Fibroblast of gingiva (primary cell): ENCODE measurements at places on chromosomes 1 and 21.

- no peak for DNase-seq
These were observed 324.0 kb downstream of the NTNG1 start for GRCh38 chr1:107464827-107465226.

GRCh38 chr1:232462213-232462612 lies 167.7 kb downstream of the SIPA1L2 start:
- DNase-seq: peak; percentile 28

GRCh38 chr1:111769517-111770146 lies 13.9 kb downstream of the DDX20 start:
- DNase-seq: peak; percentile 76

GRCh38 chr1:78607334-78607927 lies 12.8 kb upstream of the IFI44L start:
- DNase-seq: peak; percentile 20

DNA sequence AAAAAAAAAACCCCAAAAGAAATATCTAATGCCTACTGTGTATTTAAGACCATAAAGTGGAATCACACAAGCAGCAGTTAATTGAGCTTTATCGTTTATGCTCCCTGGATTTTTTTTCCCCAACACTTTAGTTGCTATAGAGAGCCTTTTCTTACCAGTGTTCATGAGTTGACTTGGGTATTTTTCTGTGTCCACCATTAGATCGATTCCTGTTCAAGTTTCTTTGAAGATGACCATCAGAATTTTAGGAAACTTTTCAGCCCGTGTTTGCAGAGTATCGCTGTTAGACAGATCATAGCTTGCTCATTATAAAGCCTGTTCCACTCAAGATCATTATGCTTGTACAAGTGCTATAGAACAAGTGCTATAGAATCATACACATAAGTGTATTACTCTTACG lies 1.5 kb downstream of the RALGPS2 start:
- no peak for DNase-seq
